ENCODE measurements at places on chromosomes 4 and X.

- no peak for DNase-seq
These were observed 4.6 kb downstream of the RASSF6 start for GRCh38 chr4:73615613-73616012.

- DNase-seq = no peak
These were observed 146.8 kb downstream of the PPP3CA start for GRCh38 chr4:101200561-101200960.

GRCh38 chr4:149605601-149606378, 209.9 kb downstream of the IQCM start:
- no peak for DNase-seq

GRCh38 chr4:152516156-152516555, 19.7 kb downstream of the FBXW7 start:
- no peak for DNase-seq

DNA sequence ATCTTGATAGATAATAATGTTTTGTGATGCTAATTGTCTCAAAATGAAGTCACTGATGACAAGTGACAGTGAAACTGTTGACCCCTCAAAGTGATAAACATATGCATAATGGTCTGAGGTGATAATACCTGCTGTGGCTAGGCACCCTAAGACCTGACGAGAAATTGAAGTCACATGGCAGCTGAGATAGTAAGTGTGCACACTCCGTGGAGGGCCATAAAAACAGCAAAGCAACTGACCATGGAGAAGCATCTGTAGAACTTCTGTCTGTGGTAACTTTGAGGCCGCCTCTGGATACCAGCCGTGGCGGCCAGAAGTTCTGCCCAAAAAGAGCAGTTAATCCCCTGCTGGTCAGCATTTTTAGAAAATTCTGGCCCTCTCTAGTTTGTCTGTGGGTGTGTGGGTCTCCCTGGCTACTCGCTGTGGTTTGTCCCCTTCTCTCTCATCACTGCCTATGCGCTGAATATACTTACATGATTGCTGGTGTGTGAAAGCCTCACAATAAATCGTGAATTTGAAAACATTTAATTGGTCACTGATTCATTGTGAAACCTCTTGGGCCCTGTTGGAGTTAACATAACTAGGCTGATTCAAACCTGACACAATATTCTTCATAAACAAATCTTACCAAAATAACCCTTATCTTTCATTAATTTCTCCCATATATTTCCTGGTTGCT, 50.6 kb downstream of the CCDC149 start:
- DNase-seq = no peak

GRCh38 chrX:15465347-15465746, 27.8 kb downstream of the PIR start:
- DNase-seq = no peak

- no peak for DNase-seq
These were observed 3.2 kb upstream of the CCKAR start for GRCh38 chr4:26493461-26493860.

- DNase-seq = no peak
These were observed 42.9 kb downstream of the CCKAR start for GRCh38 chr4:26447378-26447777.

- no peak for DNase-seq
These were observed 80.1 kb upstream of the LRPAP1 start for GRCh38 chr4:3612281-3612680.

DNA sequence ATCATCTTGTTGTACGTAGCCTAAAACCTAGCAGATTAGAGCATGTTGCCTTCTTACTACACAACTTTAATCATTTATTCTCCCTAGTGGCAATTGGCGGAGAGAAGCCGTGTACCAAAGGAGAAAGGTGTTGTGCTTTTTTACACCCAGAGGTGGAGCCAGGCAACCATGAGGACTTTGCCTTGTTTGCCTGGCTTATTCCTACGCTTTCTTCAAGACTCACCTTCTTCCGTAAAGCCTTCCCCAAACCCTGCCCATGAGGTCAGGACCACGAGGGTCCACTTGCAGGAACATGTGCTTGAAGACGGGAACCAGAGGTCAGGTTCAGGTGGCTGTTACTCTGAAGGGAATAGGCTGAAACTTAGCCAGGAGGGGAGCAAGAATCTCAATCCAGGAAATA, 290.5 kb downstream of the RAB28 start:
- DNase-seq = no peak

- no peak for DNase-seq
These were observed 83.9 kb upstream of the NKX1-1 start for GRCh38 chr4:1490011-1490653.

GRCh38 chrX:74232859-74233258, 71.1 kb upstream of the ZCCHC13 start:
- no peak for DNase-seq

GRCh38 chr4:149465955-149466354, 349.7 kb downstream of the IQCM start:
- DNase-seq = no peak

DNA sequence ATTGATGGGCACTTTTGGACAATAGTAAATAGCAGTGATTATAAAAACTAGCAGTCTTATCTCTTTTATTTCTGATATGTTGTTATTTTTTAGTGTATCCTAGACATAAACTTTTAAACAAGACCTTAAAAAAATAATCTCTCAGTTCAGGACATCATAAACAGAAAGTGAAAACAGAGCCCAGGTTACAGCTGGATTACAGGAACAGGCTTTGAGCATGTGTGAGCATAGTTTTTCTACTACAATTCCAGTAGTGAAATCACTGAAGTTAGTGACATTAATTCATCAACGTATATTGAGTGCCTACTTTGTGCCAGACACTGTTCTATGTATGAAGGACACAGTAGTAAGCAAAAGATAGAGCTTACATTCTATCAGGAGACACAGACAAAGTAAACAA, 16.9 kb downstream of the TRIM75 start:
- DNase-seq = no peak

GRCh38 chr4:186227221-186227620, at the start of gene KLKB1:
Gene KLKB1, plus strand, starts transcription at chr4:186227507. Its CDS starts 689 bp downstream, at chr4:186228196.
- DNase-seq = no peak

DNA sequence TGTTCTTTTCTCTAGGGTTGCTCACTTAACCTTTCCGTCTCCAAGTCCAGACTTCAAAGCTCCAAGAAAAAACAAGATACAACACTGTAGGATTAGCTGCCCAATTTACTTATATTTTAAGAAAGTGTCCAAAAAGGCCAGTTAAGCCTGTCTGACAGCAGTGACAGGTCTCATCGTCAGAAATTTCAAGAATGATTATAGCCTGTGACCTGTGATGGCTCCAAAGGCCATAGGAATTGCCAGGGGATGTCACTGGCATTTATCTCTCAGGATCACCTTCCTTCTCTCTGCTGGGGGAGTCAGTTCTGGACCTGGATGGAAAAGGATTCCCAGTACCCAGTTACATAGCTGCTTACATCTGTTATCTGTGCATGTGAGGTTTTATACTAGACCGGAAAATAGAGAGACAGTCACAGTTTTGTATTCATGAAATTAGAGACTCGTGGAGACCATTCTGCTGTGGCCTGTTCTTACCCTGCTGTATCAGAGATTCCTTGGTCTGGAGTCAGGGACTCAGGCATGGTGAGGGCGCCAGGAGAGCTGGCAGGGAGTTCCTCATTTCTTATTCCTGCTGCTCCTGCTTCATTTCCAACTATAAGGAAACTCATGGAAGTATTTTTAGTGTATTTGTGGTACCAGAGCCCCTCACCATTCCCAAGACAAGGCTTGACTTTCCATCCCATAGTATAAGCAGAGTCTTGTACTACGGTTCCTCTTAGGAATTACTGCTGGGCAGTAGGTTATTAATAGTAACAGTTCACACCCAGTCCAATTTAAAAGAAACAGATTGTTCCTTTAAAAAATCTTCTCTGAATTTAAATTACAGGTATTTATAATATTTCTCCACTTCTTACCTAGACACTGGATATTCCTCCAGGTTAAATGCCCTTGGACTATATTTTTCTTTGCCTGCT, 220.8 kb downstream of the SHROOM3 start:
- DNase-seq = no peak

DNA sequence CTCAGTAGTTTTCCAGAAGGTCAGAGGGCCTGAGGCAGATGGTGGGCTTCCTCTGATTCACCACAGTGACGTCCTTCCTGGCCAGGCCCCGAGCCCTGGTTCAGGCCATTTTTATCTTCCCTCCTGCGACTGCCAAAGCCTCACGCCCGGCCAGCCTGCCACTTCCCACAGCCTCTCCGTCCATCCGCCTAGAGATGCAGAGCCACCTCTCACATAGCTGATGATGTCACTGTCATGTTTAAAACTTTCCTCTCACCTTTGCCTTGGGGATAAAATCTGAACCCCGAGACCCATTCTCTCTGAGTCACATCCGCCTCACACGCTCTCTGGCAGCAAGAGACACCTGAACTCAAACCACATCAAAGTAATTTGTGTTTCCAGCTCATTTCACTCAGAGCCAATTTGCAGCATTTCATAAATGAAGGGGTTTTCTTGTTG, 175.3 kb downstream of the QDPR start:
- DNase-seq = peak; percentile 85

DNA sequence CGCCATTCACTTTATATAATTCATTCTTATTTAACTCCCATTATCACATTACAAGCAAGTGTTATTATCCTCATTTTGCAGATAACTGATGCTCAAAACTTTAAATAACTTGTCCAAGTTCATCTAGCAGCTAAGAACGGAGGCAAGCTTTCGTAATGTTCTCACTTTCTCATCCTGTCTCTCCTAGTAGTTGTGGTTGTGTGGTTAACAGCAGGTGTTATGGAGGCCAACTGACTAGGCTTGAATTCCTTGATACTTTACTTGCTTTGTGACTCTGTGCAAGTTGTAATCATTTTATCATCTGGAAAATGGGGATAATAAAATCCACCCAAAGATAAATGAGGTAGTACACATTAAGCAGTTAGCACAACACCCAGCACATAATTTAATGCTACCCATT, 109.9 kb upstream of the PTPN13 start:
- no peak for DNase-seq

- no peak for DNase-seq
These were observed 26.6 kb upstream of the ZNF185 start for GRCh38 chrX:152871260-152871659.

DNA sequence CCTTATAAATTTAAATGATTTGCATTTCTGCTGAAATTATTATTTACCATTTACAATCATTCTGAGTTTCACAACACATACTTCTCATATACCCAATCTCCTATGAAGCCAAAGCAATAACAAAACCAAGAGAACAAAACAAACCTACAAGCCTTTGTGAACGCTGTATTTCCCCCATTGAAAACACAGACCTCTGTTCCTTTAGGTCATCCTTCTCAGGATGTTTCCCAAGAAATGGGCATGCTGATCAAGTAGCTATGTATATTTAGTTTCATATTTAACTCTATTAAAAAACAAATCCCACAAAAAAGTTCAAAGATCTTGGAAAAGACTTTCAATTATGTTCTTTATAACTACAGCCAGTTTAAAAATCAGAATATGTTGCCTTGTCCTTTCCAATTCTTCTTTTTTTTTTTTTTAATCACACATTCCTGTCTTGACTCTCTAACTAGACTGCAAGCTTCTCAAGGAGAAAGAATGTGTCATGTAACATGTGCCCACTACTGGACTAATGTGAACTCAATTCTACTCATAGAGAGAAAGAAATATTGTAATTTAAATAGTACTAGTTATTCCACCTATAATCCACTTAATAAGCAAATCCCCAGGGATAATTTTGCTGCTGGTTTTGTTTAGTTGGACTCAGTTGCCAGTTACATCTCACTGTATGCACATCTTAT, 84.3 kb upstream of the PRSS48 start:
- no peak for DNase-seq

DNA sequence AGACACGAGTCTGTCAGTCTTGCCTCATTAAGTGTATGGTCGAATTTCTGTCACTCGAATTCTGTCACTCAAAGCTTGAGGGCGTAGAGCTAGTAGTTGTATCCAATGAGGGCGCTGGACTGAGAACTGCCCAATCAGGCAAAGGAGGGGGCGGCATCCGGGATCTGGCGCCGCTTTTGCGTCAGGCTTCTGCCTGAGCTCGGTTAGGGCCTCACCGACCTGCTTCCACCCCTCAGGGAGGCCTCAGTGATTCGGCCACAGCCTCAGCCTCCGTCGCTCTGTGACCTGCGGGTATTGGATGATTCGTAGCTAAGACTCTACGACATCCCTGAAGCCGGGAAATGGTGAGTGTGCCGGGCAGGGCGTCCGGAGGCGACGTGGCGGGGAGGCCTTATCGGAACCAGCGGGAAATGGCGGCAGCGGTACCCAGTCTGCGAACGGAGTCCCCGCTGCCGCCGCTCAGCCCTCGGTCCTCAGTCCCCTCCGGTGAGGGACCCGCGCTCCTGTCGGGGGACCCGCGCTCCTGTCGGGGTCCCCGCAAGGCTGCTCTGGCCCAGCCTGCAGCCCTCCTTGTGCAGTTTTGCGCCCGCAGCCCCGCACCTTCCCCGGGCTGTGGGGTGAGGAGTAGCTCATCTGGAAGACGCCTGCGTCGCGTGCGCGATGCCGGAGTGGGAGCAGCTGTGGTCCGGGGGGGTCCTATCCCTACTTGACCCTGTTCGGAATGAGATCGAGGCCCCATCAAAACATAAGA, 88.3 kb downstream of the ZNF718 start:
- DNase-seq = no peak

GRCh38 chr4:15794426-15794825, 16.3 kb downstream of the CD38 start:
- no peak for DNase-seq

DNA sequence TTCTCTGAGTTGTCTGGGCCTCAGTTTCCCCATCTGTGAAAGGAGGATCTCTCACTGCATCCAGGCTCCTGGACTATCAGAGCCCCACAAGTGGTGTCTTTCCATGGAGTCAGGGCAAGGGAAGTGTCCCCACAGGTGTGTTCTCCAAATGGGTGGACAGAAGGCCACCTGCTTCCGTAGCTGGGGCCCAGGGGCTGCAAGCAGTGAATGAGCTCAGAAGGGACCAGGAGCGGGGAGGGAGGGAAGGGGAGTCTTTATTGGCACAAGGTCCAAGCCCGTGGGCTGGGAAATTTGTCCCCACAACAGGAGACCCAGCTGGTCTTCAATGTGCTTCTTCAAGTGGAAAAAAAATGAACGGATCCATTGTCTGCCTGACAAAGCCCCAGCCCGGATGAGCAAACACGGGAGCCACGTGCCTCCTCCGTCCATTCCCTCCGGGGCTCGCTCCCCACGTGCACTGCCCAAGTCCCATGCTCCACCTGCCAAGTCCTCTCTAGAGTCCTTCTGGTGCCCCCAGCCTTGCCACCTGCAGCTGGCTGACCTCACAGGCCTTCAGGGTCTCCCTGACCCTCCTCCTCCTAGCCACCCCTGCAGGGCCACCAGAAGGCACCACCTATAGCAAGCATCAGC, 72.0 kb downstream of the JAKMIP1 start:
- DNase-seq = no peak

DNA sequence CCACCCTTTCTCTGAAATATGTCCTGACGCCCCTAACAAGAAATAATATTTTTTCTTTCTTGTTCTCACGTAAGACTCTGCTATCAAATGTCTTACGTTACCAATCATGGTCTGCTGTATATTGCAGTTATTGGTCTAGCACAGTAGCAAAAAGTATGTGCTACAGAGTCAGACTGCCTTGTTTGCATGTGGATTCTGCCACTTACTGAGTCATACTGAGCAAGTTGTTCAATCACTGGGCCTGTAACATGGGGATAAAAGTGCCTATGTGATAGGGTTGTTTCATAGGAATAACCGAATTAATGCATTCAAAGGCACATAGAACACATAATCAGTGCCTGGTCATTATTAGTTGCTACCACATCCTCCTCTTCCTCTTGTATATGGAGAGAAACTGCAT, 14.1 kb downstream of the RPGR start:
- no peak for DNase-seq

GRCh38 chr4:6298035-6298434, 28.4 kb downstream of the WFS1 start:
- DNase-seq = no peak

Measured in central memory CD4-positive, alpha-beta T cell (primary cell).